ENCODE measurements at places on chromosomes 5 and 9.

DNA sequence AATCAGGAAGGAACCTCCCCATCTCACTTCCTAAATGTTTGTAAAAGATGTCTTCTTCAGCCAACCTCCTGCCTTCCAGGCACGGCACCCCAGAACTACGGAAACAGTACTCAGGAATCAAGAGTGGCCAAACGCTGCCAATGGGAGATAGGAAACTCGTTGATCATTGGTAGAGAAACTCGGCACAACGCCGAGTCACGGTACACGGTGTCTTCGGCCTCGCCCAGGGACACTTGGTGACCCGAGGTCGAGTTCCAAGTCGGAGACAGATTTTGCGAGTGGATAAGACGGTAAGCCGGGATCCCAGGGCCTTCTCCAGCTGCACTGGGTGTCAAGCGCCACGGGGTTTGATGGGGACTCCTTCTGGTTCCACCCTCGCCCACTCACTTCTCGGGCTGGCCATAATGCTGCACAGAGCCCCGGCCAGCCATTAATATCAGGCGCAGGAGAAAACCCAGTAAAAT lies 343 bp downstream of the KIAA0825 start:
- DNase-seq = no peak

DNA sequence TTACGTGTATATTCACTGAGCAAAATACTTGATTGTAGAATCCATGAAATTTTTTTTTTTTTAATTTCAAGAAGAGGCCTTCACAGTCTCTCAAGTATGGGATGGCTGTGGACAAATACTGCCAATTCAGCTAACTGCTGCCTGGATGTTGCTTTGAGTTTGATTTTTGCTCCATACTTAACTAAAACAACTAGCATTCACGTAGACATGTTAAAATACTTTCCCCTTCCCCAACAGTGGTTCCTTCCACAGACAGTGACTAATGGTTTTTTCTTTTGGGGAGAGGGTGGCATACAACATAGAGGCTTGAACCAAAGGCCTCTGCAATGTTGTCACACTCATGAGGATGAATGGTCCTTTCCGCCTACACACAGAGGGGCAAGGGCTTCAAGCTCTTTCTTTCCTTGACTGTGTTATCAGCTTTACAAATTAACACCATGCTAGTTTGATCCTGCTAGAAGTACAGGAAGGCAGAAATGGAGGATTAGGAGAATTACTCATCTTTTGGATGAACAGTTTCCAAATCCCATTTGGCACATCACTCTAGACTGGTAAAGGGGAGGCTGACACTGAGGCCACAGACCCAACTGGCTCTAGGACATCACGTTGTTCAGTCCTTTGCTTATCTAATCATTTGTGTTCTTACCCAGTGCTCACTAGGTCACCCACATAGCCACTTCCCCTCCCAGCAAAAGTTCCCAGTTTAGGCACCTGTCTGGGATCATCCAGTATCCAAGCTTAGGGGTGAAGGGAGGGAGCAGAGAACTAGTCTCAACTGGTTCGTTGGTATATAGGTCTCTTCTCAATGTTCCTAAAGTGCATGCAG lies 1.8 kb upstream of the LEAP2 start:
- no peak for DNase-seq

- no peak for DNase-seq
Measured at GRCh38 chr9:125888211-125888610, 141.0 kb downstream of the PBX3 start.

DNA sequence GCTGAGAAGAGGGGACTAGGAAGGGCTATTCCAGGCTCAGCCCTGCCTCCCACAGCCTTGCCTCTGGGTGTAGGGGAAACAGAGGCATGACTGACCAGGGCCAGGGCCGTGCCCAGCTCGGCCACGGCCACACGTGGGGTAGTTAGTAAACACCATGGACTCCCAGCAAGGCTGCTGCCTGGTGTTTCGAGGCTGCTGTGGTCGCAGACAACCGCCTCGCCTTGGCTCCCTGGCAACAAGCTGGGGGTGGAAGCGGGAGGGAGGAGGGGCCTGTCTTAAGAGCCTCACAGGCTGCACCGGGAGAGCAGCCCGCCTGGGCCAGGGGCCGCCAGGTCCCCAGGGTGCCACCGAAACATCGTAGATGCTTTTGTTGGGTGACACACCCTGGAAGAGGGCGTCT lies 90.2 kb upstream of the CACNA1B start:
- no peak for DNase-seq

GRCh38 chr5:139451878-139452660 lies 10.5 kb downstream of the ECSCR start:
- no peak for DNase-seq

- DNase-seq = no peak
Measured at GRCh38 chr9:20419533-20419932, 202.8 kb downstream of the MLLT3 start.

Data from activated B cell treated with CpG ODN at 0.5 μM for 24 hours (primary cell).